ENCODE measurements at places on chromosomes 4 and X. TPM values are rescaled to one million over a fixed set of nuclear protein-coding genes. Genes with fewer than 3 reads are reported as not detected.

GRCh38 chr4:146381263-146381872 lies 140.4 kb downstream of the SLC10A7 start:
- no peak for DNase-seq

DNA sequence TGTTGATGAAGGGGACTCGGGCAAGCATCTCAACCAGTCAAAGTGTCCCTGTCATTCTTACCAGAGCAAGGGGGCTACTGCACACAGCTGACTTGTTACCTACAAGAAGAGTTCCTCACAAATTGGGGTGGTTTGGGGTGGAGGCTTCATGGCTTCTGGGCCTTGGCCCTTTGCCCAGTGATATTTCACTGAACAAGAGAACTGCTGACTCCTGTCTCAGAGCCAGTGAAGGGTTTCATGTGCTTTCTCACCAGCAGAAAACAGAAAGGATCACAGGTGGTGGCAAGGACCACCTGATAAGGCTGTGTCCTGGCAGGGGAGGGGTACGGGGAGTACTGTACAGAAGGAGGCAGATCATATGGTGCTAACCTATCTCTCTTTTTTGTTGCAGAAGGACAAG lies 53.5 kb downstream of the DLG3 start:
- no peak for DNase-seq

DNA sequence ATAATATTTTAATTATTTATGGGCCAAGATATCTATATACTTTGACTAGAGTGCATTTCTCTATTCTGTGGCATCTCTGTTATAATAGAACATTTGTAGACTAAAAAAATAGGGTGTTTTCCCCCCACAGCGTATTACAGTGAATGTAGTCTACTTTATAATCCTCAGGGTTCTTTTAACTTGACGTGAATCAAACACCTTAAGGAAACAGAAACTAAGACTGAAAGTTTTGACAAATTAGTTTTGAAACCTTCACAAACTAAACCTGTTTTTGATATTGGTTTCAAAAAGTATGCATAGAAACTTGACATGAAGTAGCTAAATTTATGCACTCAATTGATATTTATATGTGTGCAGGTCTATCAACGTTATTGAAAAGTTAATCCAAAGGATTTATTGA lies 1963.1 kb upstream of the TENM3 start:
- DNase-seq, result no peak

GRCh38 chr4:127856813-127857447 lies 23.8 kb upstream of the PLK4 start:
- DNase-seq, result no peak

GRCh38 chr4:25425361-25425760 lies 48.3 kb downstream of the ANAPC4 start:
- DNase-seq, result no peak

- DNase-seq, result no peak
These were observed 14.3 kb upstream of the NAT8L start for GRCh38 chr4:2044542-2045517.

CSN1S1 gene
- not detected for total RNA-seq

PCSK1N gene
- total RNA-seq, result 12.4 TPM

Measured in epithelial cell of proximal tubule (primary cell).